CD4-positive, alpha-beta T cell (primary cell): ENCODE measurements at places on chromosomes 16 and 17.
A peak's percentile ranks its signal among the peaks of the same experiment; 100 is the strongest.

GRCh38 chr16:86387468-86388440, 122.6 kb upstream of the FOXF1 start:
- peaks cover 3% of the 10 kb centered on the region for H3K27me3 ChIP-seq
- H3K27ac ChIP-seq, result no peak overlapping the region
- H3K4me3 ChIP-seq, result no peak overlapping the region
- DNase-seq, result no peak
- H3K4me1 ChIP-seq, result no peaks in the 10 kb centered on the region

DNA sequence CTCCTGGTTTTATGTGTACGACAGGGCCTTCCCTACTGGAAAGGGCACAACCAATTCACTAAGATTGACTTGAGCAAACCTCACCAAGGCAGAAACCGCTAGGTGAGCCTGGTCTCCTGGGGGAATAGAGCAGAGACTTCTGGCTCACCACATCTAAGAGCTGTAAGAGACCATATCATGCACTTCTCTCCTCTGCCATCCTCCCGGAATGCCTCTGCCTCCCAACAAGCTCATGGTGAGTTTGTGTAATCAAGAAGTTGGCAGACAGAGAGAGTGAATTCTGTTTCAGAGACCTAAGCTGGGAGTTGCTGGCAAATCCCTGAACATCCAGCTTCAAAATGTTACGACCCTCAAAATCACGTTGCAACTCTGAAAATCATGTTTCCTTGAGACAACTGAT, 154.8 kb downstream of the SLC39A11 start:
- no peak for DNase-seq
- no peaks in the 10 kb centered on the region for H3K36me3 ChIP-seq
- no peak overlapping the region for H3K4me3 ChIP-seq
- no peaks in the 10 kb centered on the region for H3K27me3 ChIP-seq
- H3K4me1 ChIP-seq, result no peaks in the 10 kb centered on the region
- no peak overlapping the region for H3K27ac ChIP-seq

DNA sequence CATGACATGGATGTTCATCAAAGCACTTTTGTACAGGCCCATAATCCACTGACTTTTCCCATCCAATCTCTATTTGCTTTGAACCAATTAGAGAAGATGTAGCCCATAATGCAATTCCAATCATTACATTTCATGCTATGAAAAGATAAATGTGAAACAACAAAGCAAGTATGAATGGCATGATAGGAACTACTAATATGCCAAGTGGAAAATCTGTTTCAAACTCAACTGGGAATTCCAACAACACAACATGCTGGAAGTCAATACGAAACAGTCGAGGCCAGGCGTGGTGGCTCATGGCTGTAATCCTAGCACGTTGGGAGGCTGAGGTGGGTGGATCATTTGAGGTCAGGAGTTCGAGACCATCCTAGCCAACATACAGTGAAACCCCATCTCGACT, 39.6 kb upstream of the TMEM97 start:
- no peak overlapping the region for H3K4me3 ChIP-seq
- H3K36me3 ChIP-seq, result no peaks in the 10 kb centered on the region
- DNase-seq, result no peak
- H3K4me1 ChIP-seq, result peaks cover 27% of the 10 kb centered on the region
- peaks cover 13% of the 10 kb centered on the region for H3K27me3 ChIP-seq

GRCh38 chr16:6600167-6600566, 732.5 kb upstream of the RBFOX1 start:
- no peak for DNase-seq
- H3K36me3 ChIP-seq, result no peaks in the 10 kb centered on the region
- no peak overlapping the region for H3K27ac ChIP-seq
- no peaks in the 10 kb centered on the region for H3K27me3 ChIP-seq
- no peaks in the 10 kb centered on the region for H3K4me1 ChIP-seq

- no peak for DNase-seq
- peaks cover 30% of the 10 kb centered on the region for H3K36me3 ChIP-seq
- H3K27ac ChIP-seq, result peak overlapping the region; percentile 69
- peaks cover 51% of the 10 kb centered on the region for H3K4me1 ChIP-seq
These were observed 401 bp downstream of the ARL16 start for GRCh38 chr17:81683208-81683583.
